ENCODE measurements at places on chromosomes 1 and 21. TPM values are rescaled to one million over a fixed set of nuclear protein-coding genes. Genes with fewer than 3 reads are reported as not detected.

POU2F1 gene
- total RNA-seq = 9.4 TPM

SLC35F3 gene
- 0.68 TPM for total RNA-seq

SPRR4 gene
- total RNA-seq = not detected

PADI2 gene
- 0.92 TPM for total RNA-seq

SYCP1 gene
- not detected for total RNA-seq

KMO gene
- total RNA-seq = 0.12 TPM

SELENBP1 gene
- 14.0 TPM for total RNA-seq

DSCAM gene
- not detected for total RNA-seq
